Mucosa of gallbladder (tissue), 1 donor: ENCODE measurements at places on chromosomes 13 and 19.

DNA sequence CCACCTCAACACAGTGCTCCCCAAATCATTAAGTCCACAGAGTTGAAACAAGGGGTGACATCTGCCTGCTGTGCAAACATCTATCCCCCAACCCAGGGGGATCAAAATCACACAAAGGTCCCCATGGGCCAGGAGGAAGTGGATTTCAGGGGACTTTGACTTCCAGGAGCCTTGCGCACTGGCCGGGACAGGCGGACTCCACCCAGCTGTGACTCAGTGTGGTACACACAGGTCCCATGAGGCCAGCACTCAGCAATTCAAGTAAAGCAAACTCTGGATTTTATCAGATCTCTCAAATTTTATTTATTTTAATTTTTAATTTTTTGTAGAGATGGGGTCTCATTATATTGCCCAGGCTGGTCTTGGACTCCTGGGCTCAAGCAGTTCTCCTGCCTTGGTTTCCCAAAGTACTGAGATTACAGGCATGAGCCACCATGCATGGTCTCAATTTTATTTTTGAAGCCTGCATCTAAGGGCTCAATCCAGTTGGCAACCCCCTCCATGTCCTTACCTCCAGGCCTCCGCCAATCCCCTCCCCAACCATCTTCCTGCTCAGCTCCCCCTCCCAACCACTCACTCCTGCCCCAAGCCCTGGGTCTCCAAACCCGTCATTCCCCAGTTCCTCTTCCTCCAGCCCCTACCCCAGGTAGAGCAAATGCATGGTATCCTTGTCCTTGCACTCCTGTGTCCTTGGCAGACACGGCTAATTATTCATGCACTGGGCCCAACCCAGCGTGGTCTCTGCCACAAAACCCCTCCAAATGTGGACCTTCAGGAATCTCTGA is 18.2 kb downstream of the ARHGAP33 start:
- no peak for DNase-seq

- DNase-seq: no peak
Observed at GRCh38 chr19:53875602-53876325, 6.2 kb upstream of the PRKCG start.

- no peak for DNase-seq
Observed at GRCh38 chr19:18423258-18424020, 4.2 kb downstream of the SSBP4 start.

GRCh38 chr19:50972795-50973376 is 3.5 kb upstream of the KLK6 start:
- DNase-seq: no peak

GRCh38 chr13:64248371-64249065 is 2832.9 kb upstream of the PCDH20 start:
- DNase-seq: no peak

DNA sequence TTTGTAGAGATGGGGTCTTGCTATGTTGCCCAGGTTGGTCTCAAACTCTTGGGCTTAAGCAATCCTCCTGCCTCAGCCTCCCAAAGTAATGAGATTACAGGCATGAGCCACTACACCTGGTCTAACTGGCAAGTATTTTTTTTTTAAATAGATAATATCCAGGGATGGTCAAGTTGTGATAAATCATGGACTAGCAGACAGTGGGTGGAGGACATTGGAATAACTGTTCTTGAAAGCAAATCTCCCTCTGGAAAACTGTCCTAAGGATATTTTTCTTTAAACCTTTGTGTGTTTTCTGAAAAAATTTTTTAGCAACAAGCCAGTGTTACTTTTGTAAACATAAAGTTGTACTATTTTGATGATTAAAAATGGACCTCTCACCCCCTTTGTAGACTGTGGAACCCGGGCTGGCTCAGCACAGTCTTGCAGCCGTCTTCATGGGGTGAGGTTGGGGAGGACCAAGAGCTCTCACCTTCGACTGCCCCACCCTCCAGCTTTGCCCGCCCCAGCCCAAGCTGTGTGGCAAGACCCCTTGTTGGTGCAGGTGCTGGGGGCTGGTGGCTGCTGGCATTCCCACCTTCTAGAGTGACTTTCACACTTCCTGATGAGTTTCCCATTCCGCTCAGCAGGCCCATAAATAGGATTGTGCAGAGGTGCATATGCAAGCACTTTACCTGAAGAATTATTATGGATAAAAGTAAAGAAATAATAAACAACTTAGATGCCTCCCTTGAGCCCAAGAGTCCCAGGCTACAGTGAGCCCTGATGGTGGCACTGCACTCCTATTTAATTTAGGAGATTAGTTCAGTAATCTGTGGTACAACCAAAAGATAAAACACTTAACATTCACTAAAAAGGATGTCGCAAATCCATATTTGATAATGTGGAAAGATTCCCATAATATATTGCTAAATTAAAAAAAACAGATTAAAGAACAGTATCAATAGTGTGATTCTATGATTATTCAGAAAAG is 107.3 kb downstream of the GADD45B start:
- no peak for DNase-seq

DNA sequence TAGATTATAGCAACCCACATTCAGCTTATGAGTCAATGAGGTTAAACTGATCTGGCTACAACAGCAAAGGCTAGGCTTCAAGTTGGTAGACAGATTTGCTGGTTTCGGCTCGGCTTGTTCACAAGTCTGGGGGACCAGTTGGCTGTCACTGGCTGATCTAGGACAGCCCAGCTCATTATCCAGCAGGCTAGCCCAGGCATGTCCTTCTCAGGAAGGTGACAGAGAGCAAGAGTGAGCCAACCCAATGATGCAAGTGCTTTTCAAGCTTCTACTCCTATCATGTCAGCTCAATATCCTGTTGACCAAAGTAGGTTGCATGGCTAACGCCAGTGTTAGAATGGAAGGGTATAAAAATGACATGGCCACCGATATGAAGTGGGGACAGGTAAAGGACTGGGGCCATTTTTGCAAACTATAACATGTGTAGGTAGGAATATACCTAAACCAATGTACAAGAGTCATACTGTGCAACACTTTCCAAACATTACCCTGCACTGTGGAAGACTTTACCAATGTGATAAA is 220.9 kb upstream of the SOX21 start:
- no peak for DNase-seq

- DNase-seq: no peak
Observed at GRCh38 chr13:77503398-77503797, 32.1 kb upstream of the SCEL start.

- no peak for DNase-seq
Observed at GRCh38 chr13:98978280-98978679, 416 bp upstream of the DOCK9 start.

GRCh38 chr13:27168906-27169657 is 2.5 kb downstream of the USP12 start:
- no peak for DNase-seq

- DNase-seq: no peak
Observed at GRCh38 chr13:113455384-113455783, 2.1 kb upstream of the ADPRHL1 start.

DNA sequence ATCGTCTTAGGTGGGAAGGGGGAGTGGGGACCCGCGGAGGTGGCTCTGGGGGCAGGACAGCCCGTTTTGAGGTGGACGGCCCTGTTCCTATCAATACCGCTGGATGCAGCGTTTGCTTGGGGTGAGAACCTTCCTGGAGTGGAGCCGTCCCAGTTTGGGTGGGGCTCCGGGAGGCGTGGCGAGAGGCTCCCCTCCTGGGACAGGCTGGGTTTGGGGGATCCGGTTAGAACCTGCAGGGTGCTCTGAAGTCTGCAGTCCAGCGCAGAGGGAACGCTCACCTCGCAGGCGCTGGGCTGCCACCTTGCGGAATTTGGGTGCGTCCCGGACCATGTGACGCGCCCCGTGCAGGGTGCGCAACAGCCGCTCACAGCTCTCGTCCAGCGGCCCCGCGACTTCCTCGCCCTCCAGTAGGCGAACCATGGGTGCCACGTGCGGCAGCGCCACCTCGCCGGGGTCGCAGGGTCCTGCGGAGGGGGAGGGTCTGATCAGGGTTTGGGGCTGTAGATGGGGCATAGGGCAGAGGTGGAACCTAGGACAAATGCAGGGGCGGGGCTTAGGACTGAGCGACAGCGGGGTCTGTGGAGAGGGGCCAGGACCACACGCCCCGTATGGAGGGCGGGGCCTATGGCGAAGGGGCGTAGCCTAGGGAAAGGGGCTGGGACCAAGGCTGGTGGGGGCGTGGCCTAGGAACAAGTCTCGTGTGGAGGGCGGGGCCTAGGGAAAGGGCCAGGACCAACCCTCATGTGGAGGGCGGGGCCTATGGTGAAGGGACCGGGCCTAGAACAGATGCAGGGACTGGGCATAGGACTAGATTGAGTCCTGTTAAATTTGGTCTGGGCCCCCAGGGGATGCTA is 13.8 kb downstream of the SH2D3A start:
- DNase-seq: peak; percentile 87

GRCh38 chr13:41188584-41188983 is 5.8 kb downstream of the KBTBD7 start:
- no peak for DNase-seq

DNA sequence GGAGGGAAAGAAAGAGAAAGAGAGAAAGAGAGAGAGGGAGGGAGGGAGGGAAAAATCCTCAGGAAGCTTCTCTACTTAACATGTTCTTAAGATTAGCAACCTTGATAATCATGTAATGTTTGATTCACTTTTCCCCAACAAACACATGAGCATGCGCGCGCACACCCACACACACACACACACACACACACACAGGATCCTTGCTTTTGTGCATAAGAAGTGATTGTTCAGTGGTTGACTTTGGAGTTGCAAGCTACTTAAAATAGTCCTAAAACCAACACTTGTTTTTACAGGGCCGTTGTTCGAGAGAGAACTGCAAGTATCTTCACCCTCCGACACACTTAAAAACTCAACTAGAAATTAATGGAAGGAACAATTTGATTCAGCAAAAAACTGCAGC is 100.0 kb upstream of the RAP2A start:
- no peak for DNase-seq

DNA sequence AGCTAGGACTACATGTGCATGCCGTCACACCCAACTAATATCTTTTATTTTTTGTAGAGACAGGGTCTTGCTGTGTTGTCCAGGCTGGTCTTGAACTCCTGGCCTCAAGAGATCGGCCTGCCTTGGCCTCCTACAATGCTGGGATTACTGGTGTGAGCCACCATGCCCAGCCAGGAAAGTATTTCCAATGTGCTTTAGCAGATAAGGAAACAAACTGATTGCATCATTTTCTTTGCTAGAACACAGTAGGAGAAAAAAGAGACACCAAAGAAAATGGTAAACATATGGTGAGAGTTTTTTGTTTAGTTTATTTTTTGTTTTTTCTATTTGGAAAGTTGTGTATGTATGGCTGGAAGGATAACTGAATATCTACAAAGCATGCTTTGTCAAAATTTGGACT is 46.9 kb upstream of the AKAP11 start:
- DNase-seq: no peak

DNA sequence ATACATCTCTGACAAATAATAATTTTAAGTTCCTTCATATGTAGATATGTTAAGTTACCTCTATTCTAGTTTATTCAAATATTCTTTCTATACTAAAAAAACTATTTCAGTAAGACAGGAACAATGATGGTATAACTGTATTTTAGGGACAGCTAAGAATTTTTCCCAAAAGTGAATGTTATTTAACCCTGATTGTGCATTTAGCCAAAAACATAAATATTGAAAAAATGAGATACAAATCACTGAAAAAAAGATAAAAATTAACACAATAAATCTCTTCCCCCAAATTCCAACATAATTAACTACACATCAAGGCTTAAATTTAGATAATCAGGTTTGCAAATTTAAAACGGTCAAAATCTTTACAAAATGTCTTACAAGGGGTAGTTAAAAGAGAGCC is 58.1 kb downstream of the KCNRG start:
- no peak for DNase-seq
